ENCODE measurements at places on chromosomes 16 and 17. TPM values are rescaled to one million over a fixed set of nuclear protein-coding genes. Genes with fewer than 3 reads are reported as not detected.

GRCh38 chr16:17232487-17232886, 238.3 kb downstream of the XYLT1 start:
- H3K27me3 ChIP-seq = no peaks in the 10 kb centered on the region
- no peaks in the 10 kb centered on the region for H3K36me3 ChIP-seq
- H3K4me3 ChIP-seq = no peak overlapping the region
- H3K4me1 ChIP-seq = no peaks in the 10 kb centered on the region

- peak overlapping the region; percentile 57 for H3K27ac ChIP-seq
- H3K27me3 ChIP-seq = no peaks in the 10 kb centered on the region
- peaks cover 44% of the 10 kb centered on the region for H3K4me1 ChIP-seq
- DNase-seq = peak; percentile 90
Observed at GRCh38 chr17:31579265-31579664, 187.8 kb downstream of the RAB11FIP4 start.

DNA sequence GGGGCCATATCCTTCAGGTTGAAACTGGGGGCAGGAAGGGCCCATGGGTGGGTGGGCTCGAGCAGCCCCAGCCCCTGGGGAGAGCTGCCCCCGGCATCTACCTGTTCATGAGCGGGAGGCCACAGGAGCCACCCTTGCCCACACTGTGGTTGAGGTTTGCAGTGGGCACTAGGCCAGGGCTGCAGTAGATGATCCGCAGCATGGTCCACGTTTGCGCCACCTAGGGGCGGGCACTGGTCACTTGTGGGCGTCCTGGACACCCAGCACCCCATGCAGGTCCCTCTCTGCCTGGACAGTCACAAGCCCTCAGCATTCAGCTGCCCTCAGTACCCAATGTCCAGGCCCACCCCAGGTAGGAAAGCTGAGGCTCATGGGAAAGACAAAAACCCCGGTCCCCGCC, 1.8 kb upstream of the JMJD8 start:
- H3K27ac ChIP-seq = no peak overlapping the region
- peaks cover 18% of the 10 kb centered on the region for H3K36me3 ChIP-seq
- H3K4me1 ChIP-seq = peaks cover 33% of the 10 kb centered on the region
- H3K27me3 ChIP-seq = no peaks in the 10 kb centered on the region
- DNase-seq = peak; percentile 41

GRCh38 chr17:2821868-2822267, 25.6 kb downstream of the RAP1GAP2 start:
- no peak for DNase-seq
- H3K27ac ChIP-seq = no peak overlapping the region
- no peaks in the 10 kb centered on the region for H3K27me3 ChIP-seq
- H3K36me3 ChIP-seq = no peaks in the 10 kb centered on the region
- no peak overlapping the region for H3K4me3 ChIP-seq

DNA sequence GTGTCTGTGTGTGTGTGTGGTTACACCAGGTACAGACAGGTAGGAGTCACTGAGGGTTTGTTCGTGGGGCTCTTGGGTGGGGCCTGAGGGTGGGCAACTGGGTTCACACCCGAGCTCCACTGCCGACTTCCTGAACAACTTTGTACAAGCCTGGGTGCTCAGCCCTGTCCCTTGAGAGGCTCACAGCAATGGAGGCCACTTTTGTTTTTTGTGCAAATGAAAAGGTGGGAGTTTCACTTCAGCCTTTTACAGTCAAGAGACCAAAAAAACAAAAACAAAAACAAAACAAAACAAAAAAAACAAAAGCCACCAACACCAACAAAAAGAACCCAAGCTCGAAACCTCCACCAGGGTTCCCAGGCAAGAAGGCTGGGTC, 2.4 kb downstream of the RHBDF2 start:
- peaks cover 53% of the 10 kb centered on the region for H3K4me1 ChIP-seq
- no peak for DNase-seq
- no peaks in the 10 kb centered on the region for H3K27me3 ChIP-seq
- H3K4me3 ChIP-seq = no peak overlapping the region
- peak overlapping the region; percentile 80 for H3K27ac ChIP-seq
- no peaks in the 10 kb centered on the region for H3K36me3 ChIP-seq

- H3K27me3 ChIP-seq = no peaks in the 10 kb centered on the region
- no peak overlapping the region for H3K4me3 ChIP-seq
- H3K27ac ChIP-seq = no peak overlapping the region
- no peak for DNase-seq
- H3K36me3 ChIP-seq = no peaks in the 10 kb centered on the region
- peaks cover 2% of the 10 kb centered on the region for H3K4me1 ChIP-seq
Observed at GRCh38 chr16:68372806-68373205, 62.0 kb downstream of the PRMT7 start.

DNA sequence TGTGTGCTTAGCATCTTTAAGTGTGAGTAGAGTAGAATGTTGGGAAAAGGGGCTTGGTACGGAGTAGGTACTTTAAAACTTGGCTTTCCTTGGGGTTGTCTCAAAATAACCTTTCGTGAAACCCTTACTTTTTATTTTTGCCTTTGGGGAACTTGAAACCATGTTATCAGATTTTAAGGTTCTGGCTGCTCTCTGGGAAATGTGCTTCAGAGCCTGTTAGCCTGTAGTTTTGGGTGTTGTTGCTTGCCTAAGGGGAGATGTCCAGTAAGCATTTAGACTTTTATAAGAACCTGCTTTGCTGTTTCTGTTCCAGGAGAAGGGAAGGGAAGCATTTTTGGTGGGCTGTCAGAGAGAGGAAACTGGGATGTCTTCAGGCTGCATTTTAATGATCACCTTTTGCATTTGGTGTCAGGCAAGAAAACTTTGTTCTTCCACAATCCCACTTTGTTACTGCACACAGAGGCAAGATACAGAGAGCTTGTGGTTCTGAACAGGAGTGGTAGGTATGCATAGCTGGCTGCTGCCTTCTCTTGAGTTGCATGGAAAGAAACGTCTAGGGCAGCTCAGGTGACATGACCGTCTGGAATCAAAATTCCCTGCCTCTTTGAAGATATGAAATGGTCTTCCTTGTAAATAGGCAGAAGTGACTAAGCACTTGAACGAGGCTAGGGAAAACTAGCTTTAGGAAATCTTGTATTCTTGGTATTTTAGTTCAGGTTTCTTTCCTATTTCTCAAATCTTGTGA, 1.7 kb downstream of the RABEP1 start:
- H3K4me3 ChIP-seq = no peak overlapping the region
- H3K27ac ChIP-seq = no peak overlapping the region

DNA sequence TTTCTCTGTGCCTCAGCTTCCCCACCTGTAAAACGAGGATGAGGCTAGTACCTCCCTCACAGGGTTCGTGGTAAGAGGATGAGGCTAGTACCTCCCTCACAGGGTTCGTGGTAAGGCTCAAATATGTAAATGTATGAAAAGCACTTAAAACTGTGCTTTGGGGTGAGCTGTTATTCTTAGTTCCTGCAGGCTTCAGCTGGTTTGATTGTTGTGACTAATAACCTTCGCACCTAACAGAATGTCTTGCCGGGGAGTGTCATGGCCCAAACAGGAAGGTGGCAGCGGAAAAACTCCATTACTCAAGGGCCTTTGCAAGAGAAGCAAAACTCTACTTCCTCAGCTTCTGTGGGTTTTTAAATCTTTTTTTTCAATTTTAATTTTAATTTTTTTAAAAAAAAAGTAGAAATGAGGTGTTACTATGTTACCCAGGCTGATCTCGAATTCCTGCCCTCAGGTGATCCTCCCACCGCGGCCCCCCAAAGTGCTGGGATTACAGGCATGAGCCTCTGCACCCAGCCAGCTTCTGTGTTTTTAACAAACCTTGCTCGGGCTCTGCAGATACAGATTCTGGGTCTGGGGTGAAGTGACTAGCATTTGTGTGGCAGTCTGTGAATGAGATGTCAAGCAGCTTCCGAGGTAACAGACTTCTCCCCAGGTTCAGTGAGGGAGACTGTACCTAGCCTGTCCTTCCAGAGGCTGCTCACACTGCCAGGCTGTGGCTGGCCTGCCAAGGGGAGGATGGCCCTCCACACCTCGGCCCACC, 103.0 kb downstream of the RAB11FIP4 start:
- DNase-seq = peak; percentile 20
- no peaks in the 10 kb centered on the region for H3K27me3 ChIP-seq
- H3K4me1 ChIP-seq = peaks cover 74% of the 10 kb centered on the region
- H3K4me3 ChIP-seq = no peak overlapping the region
- peak overlapping the region; percentile 60 for H3K27ac ChIP-seq

GRCh38 chr17:68701046-68701445, 99.9 kb upstream of the FAM20A start:
- no peak overlapping the region for H3K27ac ChIP-seq
- no peaks in the 10 kb centered on the region for H3K36me3 ChIP-seq
- no peaks in the 10 kb centered on the region for H3K4me1 ChIP-seq
- no peak for DNase-seq
- no peaks in the 10 kb centered on the region for H3K27me3 ChIP-seq

TVP23C gene
- 37.9 TPM for total RNA-seq

ADGRG3 gene
- 3.8 TPM for total RNA-seq

TMEM235 gene
- not detected for total RNA-seq
